ENCODE measurements at places on chromosomes 3 and 15.
A peak's percentile ranks its signal among the peaks of the same experiment; 100 is the strongest.

DNA sequence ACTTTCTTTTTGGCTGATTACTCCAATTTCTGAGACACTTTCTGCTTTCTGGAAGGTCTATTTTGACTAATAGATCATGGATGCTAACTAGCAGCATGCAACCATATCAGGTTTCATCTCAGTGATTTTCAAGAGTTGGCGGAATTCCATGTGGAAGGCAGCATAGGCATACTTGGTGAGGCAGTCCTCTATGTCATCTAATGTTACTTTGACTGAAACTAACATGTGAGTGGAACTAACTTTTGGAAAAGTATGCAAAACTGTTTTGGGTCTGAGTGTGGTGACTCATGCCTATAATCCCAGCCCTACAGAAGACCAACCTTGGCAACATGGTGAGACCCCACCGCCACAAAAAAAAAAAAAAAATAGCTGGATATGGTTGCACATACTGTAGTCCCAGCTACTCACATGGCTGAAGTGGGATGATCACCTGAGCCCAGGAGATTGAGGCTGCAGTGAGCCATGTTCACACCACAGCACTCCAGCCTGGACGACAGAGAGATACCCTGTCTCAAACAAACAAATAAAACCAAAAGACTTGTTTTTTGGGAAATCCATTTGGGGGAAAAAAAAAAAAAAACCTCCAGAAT is 1033.7 kb downstream of the ROBO1 start:
- DNase-seq, result peak; percentile 73

GRCh38 chr3:15164340-15164739 is 41.7 kb upstream of the CAPN7 start:
- DNase-seq, result peak; percentile 51

- DNase-seq, result no peak
Measured at GRCh38 chr3:61357902-61358301, 106.7 kb upstream of the FHIT start.

DNA sequence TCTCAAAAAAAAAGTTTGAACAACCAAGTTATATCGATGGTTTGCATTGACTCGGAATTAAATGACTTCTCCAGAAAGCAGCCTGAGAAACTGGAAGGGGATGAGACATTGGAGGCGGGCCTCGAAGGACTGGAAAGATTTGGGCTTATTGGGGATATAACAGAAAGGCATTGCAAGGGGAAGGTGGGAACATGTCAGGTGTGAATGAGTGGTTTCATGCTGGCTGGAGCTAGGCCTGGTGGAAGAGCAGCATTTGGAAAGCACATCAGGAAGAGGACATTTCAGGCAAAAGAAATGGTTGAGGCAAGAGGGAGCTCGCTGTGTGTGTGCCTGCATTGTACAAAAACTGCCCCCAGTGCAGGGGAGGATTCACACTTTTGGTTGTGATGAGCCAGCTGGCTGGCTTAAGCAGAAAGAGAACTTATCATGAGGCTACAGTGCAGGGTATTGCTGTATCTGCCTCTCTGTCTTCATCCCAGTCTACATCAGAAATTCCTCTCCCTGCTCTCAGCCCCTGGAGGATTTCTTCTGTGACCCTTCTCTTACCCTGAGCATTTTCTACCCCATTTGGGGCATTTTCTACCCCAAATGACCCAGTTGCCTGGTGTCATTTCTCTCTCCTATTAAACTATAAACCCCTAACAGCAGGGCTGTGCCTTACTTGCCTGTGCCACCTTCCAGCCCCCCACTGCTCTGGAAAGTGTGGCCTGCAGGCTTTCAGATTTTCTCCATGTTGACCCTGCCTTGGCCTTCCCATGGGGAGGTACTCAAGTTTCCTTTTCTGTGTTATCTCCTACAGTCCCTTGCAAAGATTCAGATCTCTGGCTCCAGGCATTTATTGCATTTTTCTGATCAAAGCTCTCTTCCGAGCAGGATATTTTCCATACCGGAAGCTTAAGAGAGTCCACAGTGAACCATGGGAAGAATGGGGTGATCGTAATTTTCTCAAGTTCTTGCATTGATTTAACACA is 64.4 kb upstream of the FLNB start:
- DNase-seq, result peak; percentile 35

DNA sequence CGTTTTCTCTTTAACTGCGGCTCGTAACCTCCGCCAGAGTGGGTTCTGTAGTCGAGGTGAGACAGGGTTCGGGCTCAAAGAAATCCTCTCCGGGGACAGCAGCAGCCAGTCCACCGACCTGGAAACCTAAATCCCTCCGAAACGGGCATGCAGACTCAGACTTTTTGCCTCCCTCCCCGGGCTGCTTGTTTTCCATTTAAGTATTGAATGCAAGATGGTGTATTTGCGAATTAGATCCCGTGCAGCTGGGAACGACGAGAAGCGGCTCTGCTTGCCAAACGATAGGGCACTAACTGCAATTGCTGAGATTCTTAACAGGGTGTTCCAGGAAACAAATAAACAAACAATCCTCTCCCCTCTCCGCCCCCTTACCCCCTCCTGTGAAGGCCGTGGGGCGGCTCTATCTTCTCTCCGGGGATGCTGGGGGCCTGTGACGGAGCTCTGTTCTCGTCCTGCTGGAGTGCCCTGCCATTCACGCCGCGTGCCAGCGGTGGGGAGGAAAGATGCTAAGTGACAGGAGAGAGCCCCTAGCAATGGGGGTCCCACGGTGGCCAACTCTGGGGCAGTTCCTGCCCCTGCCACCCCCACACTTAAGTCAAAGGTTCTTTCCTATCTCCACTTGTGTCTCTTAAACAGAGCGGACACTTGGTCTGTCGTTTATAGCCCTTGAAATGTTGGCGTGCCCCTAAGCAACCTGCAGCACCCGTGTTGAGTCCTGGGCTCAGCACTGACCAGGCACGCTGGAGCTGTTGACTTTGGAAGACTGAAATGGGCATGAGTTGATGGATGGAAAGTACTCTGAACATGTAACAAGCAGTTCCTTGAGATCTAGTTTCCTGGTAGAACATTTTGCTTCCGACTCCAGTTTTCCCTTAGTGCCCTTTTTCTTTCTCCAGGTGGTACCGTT is 1.3 kb upstream of the ETV5 start:
- no peak for DNase-seq

DNA sequence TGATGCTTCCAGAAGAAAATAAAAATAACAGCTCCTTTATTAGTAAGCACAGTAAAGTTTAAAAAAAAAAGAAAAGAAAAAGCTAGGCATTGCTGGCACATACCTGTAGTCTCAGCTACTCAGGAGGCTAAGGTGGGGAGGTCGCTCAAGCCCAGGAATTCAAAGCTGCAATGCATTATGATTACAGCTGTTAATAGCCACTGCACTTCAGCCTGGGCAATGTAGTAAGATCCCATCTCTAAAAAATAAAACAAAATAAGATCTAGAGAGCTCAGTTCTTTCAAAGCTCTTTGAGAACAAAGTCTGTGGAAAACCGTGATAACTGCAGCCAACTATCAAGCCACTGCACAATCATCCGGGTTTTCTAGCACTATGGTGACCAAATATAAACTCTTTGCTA is 212.2 kb downstream of the ZMAT3 start:
- no peak for DNase-seq

- DNase-seq, result no peak
Measured at GRCh38 chr3:15519096-15519495, 2.4 kb downstream of the COLQ start.

DNA sequence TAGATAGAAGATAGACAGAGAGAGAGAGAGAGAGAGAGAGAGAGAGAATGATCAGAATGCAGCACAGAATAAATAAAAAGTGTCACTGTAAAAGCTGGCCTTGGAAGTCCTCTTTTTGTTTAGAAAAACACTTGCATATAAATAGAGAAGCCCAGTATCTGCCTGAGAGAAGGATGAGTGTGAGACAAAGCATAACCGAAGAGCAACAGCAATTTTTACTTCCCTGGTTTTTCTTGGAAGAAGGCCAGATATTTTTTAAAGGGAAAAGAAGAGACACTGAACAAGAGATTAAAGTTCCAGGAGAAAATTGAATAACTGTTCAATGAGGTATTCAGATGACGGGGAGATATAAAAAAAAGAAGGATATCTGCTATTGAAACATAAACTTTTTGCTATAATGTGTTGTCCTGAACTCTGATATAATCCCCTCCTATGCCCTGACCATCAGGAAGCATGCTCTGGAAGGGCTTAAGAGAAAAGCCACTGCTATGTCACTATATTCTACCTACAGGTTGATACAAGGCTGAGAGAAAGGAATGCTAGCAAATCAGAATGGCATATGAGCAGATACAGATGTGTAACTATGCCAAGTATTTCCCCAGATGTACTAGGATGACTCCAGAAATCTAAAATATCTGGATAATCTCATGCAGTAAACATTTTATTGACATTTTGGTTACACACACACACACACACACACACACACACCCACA is 358.9 kb downstream of the RBMS3 start:
- peak; percentile 54 for DNase-seq

GRCh38 chr3:183357564-183358079 is 70.8 kb downstream of the MCF2L2 start:
- no peak for DNase-seq

DNA sequence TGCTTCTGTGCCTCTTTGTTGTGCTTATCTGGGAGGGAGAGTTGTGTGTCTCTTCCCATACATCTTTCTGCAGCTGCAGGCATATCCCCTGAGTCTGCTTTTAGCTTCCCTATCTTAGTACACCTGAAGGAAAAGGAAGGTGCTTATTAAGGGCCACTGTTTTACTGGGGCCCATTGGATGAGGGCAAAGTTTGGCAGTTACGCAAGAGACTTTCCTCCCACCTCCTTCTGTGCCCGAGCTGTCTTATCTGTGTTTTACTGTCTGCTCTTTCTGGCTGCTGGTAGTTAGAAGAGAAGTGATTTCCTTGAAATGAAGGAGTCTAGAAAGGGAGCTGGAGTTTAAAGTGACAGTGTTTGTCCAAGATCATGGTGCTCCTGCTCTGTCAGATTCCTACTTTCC is 66.5 kb downstream of the GABRG3 start:
- no peak for DNase-seq

DNA sequence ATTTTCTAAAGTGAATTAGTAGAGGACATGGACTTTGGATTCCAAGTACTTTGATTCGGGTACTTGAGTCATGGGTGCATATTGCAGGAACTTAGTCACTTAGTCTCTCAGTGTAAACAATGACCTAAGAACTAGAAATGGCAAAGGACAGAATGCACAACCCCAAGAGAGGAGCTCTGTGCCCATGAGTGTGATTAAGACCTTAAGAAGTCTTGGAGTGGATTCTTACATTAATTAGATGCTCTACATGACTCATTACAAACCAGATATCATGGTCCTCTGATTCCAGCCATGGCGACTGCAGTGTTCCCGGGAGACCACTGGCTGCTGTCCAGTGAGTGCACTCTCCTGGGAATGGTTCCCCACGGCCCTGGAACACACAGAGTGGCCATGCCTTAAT is 251.5 kb downstream of the GABRG3 start:
- peak; percentile 94 for DNase-seq

DNA sequence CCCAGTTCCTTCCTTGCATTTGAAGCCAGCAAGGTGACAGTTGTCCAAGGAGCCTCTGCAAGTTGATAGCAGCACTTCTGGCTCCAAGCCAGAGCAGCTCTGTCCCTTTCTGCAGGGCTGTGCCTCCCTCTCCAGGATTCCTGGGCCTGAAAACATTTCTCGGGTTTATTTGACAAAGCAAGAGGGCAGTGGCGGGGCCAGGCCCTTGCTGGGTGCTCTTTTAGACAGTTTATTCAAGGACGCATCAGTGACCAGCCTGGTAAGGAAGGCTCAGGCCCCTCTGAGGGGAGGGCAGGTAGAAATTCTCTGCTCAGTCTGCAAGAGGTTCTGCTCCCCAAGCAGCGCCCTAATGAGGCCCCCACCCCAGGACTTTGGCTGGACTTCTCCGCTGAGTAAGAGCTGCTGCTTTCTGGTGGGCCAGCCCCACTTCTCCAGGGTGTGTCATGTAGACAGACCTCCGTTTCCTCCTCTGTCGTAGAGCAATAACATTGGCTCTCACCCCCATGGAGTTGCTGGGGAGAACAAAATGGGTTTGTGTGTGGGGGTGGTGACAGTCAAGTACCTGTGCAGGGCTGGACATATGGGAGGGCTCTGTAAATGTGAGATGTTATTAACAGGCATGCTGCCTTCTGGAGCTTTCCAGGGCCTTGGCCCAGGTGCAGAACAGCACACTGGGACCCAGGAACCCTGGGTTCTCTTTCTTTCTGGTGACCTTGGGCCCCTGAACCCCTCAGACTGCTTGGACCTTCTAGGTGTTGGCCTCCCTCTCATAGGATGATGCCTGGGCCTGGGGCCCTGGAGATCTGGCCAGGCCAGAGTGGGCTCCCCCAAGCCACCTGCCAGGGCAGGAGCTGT is 146.2 kb upstream of the TLE3 start:
- no peak for DNase-seq

DNA sequence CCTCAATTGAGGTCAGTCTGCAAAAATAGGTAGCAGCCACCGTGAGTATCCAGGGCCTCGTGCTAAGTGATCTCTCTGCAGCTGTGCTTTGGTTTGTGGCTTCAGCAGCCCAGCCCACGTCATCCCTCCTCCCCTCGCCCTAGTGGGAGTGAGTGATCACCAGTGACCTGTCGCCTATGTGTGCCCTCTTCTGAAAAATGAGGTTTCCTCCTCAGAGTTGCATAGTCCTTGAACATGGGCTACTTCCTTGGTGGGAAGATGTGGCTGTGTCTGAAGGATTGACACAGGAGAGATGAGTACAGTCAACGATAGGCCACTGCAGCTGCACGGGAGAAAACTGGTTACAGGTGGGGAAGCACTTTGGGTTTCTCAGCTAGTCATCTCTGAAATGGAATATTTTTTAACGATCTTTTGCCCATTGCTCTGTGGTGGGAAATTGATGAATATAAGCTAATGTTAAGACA is 144.8 kb upstream of the BHLHE40 start:
- no peak for DNase-seq

DNA sequence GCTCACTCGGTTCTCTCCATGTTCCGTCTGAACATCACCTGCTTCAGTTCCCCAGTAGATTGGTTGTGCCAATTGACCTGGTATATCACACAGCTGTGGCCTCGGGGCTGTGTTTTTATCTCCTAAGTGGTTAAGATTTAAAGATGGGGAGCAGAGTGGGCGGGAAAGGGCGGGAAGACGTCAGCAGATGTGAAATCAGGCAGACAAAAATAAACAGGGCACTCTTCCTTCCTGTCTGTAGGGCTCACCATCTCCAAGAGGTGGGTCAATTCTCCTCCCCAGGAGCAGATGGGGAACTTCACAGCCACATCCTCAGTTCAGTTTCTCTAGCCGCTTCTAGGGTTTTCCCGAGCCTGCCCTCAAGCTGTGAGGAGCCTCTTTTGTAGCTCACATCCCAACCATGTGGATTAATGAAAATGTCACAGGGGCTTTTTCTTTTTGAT is 26.8 kb upstream of the LIMD1 start:
- no peak for DNase-seq

GRCh38 chr3:138898301-138898700 is 48.6 kb downstream of the FOXL2 start:
- DNase-seq, result peak; percentile 24

GRCh38 chr3:192931825-192932224 is 14.2 kb upstream of the MB21D2 start:
- no peak for DNase-seq

GRCh38 chr3:183824761-183825455 is 469 bp downstream of the MAP6D1 start:
- DNase-seq, result peak; percentile 12

All from fibroblast of skin of back (primary cell).